ENCODE measurements at places on chromosomes 16 and 17. TPM values are rescaled to one million over a fixed set of nuclear protein-coding genes. Genes with fewer than 3 reads are reported as not detected.

TNFRSF13B gene
- total RNA-seq, result 0.44 TPM

AHSP gene
- not detected for total RNA-seq

KIF19 gene
- 0.73 TPM for total RNA-seq

- no peak for DNase-seq
Measured at GRCh38 chr16:54242199-54242598, 44.4 kb downstream of the IRX3 start.

KCNAB3 gene
- 0.61 TPM for total RNA-seq

- DNase-seq, result no peak
Measured at GRCh38 chr16:27595475-27595874, 45.5 kb downstream of the KATNIP start.

- no peak for DNase-seq
Measured at GRCh38 chr16:1152123-1152638, 725 bp upstream of the CACNA1H start.

GRCh38 chr17:2239882-2240430 is 63.6 kb downstream of the SMG6 start:
- DNase-seq, result no peak

DNA sequence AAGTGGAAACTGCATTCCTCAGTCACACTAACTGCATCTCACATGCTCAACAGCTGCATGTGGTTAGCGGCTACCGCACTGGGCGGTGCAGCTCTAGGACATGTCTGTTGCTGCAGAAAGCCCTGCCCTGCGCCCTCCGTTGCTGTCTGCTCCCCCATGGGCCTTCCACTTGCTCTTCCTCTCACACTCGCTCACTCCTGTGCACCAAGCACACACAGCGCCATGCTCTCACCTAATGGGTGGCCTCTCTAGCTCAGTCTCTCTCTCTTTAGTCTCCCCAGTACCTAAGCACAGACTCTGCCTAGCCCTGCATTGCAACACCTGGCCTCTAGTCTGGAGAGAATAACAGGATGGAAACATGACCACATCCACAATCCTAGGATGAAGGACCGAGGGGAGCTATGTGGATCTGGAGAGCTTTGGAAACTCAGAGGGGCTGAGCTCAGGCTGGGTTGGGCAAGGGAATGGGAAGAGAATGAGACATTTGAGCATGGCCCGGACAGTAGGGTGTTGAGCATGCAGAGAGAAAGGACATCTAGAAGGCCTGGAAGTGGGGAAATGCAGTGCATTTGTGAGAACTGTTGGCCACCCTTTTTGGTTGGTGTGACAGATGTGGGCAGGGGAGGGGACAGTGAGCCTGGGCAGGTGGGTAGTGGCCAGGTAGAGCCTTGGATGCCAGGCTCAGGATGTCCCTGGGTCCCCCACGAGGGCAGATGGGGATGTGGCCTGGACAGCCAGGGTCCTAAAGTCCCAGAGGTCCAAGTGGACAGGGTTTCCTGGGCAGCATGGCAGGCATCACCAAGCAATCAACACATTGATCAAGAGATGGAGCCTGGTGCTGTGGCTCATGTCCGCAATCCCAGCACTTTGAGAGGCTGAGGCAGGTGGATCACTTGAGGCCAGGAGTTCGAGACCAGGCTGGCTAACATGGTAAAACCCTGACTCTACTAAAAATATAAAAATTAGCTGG is 16.1 kb downstream of the SGCA start:
- DNase-seq, result no peak

DNA sequence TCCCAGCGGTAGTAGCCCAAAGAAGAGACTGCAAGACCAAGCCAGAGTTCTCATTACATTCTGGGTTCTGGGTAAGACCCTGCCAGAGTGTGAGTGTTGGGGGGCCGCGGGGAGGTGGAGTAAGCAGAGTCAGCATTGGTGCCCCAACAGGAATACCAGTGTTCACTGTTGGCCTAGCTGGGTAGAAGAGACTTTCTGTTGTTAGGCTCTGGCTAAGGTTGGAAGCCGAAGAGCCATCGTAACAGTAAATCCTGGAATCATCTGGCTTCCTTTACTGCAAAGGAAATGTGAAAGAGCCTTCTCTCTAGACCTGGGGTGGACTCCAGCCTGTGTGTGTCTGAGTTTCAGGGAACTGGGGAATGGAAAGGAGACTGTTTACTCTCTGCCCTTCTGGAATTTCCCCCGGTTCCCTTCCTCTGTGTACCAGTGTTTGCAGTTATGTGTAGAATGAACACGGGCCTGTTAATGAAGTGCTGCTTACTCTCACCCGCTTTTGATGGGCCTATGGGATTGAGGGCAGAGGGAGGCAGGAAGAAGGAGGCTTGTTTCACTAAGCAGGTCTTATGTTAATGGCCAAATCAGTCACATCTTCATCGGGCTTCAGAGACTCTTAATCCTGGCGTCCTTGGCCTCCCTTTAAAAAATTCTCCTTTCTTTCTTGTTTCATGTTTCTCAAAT is 68.5 kb downstream of the WWP2 start:
- DNase-seq, result no peak

WNT9B gene
- total RNA-seq, result not detected

CWC25 gene
- total RNA-seq, result 13.1 TPM

DNA sequence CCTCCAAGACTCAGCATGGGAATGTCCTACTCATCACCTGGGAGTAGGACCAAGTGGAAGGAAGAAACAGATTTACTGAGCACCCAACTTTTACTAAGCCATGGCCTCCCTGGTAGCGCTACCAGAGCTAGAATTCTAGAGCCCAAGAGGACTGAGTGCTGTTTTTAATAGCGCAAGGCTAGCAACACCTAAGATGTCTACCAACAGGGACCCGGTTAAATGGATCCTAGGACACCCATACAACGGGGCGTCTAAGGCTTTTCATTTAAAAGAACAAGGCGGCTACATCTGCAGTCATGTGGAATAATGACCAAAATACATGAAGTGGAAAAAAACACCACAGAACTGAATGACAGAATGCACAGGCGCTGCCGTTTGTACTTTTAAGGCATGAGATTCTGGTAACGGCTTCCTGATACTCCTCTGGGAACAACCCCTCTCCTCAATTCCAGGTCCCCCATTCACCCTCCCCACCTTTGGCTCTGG is 5.1 kb downstream of the GGA2 start:
- no peak for DNase-seq

- no peak for DNase-seq
Measured at GRCh38 chr17:19703106-19703827, 13.1 kb downstream of the SLC47A2 start.

GRCh38 chr17:83013779-83014117 is 65.7 kb upstream of the METRNL start:
- DNase-seq, result no peak

GRCh38 chr17:34798581-34798980 is 162.7 kb downstream of the CCT6B start:
- no peak for DNase-seq

GRCh38 chr17:8223356-8224126 is 13.2 kb upstream of the AURKB start:
- peak; percentile 73 for DNase-seq

GRCh38 chr17:8053600-8053999 is 14.7 kb downstream of the ALOX15B start:
- no peak for DNase-seq

HEATR9 gene
- total RNA-seq, result not detected

CCL4L2 gene
- 0.71 TPM for total RNA-seq

GRCh38 chr17:73304971-73305812 is 6.6 kb downstream of the CDC42EP4 start:
- DNase-seq, result peak; percentile 61

DNA sequence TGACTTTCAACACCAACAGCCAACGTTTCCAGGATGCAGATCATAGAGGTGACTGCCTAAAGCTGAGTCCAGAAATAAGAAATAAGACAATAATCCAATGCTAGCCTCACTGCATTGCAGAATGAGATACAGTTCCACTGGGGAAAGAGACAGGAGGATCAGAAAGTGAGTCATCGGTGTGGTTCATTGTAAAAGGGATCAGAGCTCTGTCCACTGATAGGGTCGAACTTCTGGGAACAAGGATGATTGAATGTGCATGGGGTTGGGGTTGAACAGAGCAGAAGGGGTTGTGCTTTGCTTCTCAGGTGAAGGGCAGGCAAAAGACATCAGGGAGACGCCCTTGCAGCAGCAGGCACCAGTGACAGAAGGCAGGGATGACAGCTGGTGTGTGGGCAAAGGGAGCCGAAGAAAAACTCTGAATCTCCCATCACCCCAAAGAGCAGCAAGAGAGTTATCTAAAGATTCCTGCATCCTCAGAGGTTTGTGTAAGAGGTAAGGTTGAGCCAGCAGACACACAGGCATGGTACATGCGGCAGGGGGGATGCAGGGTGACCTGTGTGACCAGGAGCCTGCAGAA is 16.4 kb downstream of the CLEC10A start:
- DNase-seq, result no peak

APOH gene
- total RNA-seq, result 4,648 TPM

SSTR5 gene
- not detected for total RNA-seq

DNA sequence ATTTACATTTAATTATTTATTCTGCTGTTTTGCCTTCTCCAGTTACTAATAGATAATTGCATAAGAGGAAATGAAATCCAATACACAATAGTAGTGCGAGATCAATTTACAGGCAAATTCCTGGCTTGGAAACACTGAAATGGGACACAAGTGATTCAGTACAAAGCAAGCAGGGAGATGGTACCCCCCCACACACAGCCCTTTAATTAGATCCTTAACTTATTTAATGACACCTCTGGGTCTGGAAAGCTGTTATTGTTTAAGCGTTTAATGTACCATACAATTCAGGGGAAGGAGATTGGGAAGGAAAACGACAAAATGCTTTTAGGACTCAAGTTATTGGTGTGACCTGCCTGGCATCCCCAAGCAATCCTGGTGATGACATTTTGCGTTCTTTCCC is 318.2 kb downstream of the NPIPA8 start:
- DNase-seq, result no peak

DNA sequence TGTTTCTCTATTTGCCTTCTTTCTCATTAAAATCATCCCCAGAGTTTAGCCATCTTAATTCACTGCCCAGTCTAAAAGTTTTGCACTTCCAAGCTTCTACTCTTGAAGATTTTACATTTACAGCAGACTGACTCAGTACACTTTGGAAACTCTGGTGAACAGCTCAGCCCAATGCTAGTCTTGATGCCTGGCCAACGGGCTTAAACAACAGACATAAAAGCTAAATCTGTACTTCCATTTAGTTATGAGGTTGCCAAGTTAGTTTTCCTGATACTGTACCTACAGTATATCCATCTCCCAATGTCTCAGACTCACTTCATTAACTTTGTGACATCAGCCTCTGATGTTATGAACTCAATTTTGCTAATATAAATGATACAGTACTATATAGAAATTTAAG is 891.8 kb upstream of the SOX9 start:
- DNase-seq, result no peak

DNA sequence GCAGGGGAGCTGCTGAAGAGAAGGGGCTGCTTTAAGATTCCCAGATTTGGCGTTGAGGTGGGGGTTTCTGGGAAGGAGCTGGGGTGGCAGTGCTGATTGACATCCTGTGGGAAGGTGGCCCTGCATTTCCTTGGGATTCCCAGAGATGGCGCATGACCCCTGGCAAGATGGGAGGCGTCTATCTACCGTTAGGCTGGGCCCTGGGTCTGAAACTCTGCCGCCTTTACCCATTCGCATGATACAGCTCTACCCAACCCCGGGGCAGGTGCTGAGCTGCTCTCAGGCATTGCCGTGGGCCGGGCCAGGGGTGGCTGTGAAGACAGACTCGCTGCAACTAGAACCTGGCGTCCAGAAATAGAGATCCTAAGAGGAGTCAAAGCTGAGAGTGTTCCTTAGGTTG is 9.9 kb upstream of the MVD start:
- DNase-seq, result no peak

USP6 gene
- total RNA-seq, result not detected

PYDC1 gene
- not detected for total RNA-seq

PFN1 gene
- total RNA-seq, result 1,037 TPM
